ENCODE measurements at places on chromosomes 13 and 19.

DNA sequence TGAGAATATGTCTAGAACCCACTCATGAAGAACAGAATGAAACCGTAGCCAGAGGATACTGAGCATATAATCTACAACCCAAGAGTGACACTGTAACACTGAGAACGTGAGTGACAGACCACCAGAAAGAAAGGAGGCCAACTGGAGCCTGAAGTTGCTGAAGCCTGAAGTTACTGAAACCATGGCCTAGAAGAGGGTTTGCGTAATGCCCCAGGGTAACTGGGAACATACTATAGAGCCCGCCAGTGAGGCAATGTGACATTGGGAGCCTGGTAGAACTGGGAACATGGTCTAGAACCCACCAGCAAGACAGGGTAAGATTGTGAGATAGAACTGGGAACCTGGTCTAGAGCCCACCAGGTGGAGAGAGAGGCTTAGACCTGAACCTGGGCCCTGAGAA lies 15.5 kb upstream of the TNFSF14 start:
- DNase-seq: no peak

GRCh38 chr19:35451338-35452096 lies 3.5 kb downstream of the FFAR2 start:
- no peak for DNase-seq

- no peak for DNase-seq
These were observed 178.5 kb downstream of the USP12 start for GRCh38 chr13:26992951-26993719.

GRCh38 chr13:76635232-76636230 lies 250.7 kb downstream of the KCTD12 start:
- DNase-seq: no peak

DNA sequence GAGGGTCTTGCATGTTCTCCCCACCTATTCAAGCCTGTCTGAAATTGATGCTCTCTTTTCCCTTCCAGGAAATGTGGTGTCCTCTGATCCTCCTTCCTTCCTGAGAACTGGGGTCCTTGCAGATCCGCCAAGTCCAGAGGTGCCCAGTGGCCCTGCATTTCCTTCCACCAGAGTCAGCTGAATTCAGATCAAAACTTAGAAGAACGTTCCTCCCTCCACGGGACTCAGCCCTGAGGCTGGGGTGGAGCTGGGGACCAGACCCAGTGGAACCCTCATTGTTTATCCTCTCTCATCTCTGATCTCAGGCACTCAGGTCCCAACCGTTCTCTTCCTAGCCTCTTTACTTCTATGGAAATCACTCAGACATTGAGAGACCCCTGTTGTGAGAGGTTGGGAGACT lies 477.3 kb downstream of the TSHZ3 start:
- no peak for DNase-seq

DNA sequence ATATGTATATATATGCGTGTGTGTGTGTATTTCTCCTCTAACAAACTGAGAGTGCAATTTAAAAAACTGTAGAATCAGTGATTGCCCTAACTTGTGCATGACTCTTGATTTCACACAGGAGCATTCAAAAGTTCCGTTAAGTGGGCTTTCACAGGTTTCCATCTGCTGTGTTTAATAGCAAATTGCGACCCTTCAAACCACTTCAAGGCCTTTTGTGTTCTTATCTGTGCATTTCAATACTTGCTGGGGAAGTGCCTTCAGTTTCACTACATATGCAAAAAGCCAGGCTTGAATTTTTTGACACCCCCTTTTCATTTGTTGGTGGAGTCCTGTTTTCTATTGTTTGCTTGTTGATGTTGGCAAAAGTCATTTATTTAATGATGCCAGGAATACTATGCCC lies 158.0 kb downstream of the TM9SF2 start:
- DNase-seq: no peak

DNA sequence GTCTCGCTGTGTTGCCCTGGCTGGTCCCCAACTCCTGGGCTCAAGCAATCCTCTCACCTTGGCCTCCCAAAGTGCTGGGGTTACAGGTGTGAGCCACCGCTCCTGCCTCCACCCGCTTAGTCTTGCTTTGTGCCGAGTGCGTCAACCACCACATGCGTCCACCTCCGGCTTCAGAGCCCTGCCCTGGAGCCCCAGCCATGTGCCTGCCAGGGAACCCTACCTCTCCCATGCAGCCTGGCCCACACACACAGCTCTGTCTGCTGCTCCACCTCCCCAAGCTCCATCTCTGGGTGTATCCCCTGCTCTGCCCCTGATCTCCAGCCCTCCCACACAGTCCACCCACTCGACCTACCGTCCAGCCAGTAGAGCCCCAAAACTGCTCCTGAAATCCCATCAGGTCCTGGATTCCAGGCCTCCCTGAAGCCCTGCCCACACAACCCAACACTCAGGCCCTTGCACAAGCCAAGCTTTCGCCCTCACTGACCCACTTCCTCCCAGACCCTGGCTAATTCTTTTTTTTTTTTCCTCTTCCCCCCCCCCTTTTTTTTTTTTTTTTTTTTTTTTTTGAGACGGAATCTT lies 9.6 kb downstream of the CYP2F1 start:
- DNase-seq: no peak

GRCh38 chr19:16660763-16661479 lies at the start of gene TMEM38A:
Gene TMEM38A, plus strand, starts transcription at chr19:16661139. Its CDS starts 79 bp downstream, at chr19:16661218.
- peak; percentile 67 for DNase-seq

DNA sequence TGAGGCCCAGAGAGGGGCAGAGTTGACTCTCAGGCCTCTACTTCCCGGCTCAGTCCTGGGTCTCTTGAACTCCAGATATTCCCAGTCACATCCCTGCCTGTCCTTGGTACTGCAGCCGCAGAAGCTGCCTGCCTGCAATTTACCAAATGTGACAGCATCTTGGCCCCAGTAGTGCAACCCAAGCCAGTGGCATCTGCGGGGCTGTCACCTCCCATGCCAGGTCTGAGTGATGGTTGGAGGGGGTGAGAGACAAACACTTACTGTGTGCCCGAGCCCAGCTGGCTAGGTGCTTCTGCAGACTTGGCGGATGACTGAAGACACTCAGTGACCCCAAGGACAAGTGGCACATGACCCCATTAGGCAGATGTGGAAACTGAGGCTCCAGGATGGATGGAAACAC lies 18.4 kb downstream of the ZNRF4 start:
- DNase-seq: no peak

GRCh38 chr19:21028969-21029268 lies 8.5 kb downstream of the ZNF430 start:
- DNase-seq: no peak

DNA sequence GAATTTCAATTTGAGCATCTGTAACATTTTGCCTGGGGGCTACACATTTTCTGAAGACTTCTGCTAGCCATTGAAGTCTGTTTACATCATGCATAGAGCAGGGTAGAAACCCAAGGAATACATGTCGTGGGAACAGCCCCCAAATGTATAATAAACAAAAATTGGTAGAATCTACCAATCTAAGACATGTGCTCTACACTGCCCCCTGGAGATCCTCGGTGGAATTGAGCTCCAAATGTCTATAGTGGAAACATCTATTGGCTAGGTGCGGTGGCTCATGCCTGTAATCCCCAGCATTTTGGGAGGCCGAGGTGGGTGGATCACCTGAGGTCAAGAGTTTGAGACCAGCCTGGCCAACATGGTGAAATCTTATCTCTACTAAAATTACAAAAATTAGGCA lies 57.3 kb downstream of the MBD3L2B start:
- peak; percentile 24 for DNase-seq

- DNase-seq: no peak
These were observed 74.4 kb downstream of the DPF1 start for GRCh38 chr19:38149661-38150061.

DNA sequence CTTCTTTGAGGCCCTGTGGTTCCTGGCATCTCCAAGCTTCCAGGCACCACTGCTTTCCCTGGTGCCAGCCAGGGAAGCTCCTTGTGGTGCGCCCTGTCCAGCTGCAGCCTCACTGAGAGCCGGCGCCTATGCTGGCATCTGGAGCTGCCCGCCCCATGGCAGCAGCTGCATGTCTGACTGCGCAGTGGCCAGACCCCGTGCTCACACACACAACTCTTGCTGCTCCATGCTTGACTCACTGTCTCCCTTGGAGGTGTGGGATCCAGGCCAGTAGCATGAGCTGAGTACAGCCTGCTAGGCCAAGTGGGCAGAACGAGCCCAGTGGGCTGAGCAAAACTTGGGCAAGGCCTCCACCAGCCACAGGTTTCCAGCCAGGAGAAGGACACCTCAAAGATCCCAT lies 11.5 kb upstream of the SUPT20H start:
- DNase-seq: no peak

DNA sequence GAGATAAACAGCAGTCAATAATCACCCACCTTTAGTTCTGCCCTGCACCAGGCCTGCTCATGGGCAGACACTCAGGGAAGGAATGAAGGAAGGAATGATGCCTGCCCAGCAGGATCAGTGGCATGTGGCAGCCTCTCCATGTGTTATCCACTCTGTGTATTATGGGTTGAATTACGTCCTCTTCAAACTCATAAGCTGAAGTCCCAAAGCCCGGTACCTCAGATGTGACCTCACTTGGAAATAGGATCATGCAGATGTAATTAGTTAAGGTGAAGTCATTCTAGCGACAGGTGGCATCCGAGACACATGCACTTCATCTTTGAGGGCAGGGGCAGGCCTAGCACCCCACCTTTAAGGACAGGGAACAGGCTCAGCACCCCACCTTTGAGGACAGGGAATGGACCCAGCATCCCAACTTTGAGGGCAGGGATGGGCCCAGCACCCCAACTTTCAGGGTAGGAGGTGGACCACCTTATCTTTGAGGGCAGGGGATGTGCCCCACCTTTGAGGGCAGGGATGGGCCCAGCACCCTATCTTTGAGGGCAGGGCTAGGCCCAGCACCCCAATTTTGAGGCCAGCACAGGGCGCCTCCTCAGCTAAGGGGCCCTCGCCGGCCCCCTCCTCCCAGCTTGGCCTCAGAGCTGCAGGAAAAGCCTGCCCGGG lies 127.6 kb downstream of the URI1 start:
- no peak for DNase-seq

- no peak for DNase-seq
These were observed at the start of gene SEMA6B for GRCh38 chr19:4559569-4559968. Gene SEMA6B, minus strand, starts transcription at chr19:4559684. Its CDS starts 1,227 bp downstream, at chr19:4558457.

DNA sequence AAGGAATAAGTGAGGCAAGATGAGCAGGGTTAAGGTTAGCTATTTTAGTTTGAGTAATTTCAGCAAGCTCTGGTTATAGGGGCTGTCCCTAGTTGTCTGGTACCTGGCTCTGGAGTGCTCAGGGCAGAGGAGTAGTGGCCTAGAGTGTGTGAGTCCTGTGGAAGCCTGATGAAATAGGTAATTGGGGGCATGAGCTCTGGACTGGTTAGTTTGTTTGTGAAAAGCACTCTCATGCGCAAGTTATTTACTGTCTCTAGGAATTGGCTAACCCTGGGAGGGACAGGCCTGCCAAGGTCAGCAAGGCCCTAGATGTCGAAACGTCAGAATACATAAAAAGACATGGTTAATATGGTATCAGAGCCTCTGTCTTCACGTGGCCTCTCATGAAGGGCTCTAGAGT lies 900.1 kb downstream of the PCDH17 start:
- DNase-seq: no peak

GRCh38 chr19:20273951-20274570 lies 107.0 kb downstream of the ZNF486 start:
- peak; percentile 31 for DNase-seq

DNA sequence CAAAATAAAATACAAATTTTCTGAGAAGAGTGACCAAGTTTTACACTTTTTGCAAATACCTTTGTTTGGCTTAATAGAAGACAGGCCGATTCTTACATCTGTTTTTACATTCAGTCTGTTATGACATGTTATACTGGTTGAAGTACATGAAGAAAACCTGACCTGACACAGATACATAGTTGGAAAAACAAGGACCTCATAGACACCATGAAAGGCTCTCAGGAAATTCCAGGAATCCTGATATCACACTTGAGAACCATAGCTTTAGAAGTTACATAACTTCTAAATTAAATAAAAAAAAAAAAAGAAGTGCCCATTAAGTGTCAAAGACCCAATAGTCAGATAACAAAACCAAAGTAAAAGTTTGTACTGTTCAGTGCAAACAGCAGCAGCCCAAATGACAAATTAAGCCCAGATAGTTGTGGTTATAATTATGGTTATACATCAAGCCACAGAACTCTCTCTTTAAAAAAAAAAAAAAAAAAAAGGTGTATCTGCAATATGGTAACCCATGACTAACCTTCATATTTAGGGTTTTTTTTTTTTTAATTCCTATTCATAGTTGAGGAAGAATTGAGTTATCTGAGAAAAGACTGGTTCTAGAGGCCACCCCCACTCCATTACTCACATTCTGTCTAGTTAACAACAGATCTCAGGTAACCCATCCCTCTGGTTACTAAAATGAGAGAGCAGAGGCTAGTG lies 19.8 kb downstream of the RBM26 start:
- DNase-seq: no peak

GRCh38 chr13:94702181-94703041 lies 9.9 kb downstream of the SOX21 start:
- DNase-seq: no peak

DNA sequence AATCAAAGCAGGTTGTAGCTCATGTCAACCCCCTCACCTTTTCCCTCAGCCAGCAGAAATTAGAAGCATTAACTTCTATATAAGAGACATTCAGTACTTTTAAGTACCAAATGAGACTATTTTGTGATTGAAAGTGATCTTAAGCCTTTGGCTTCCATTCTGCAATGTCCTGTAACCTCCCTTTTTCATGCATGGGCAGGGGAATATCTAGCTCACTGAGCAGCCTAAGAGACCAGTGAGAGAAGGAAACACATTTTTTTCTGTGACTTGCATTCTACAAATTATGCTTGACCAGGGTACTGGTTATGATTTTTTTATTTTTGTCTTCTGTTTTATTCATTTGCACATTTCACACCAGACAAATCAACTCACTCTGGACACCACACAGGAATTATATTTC lies 369.6 kb downstream of the KCTD12 start:
- no peak for DNase-seq

- no peak for DNase-seq
These were observed 13.8 kb downstream of the DDX39A start for GRCh38 chr19:14405380-14405757.

- DNase-seq: no peak
These were observed 359.2 kb upstream of the OBI1 start for GRCh38 chr13:79018166-79018565.

GRCh38 chr19:51001515-51001914 lies at the start of gene KLK8:
Gene KLK8, minus strand, starts transcription at chr19:51001604. Its CDS starts 437 bp downstream, at chr19:51001167.
- DNase-seq: no peak

DNA sequence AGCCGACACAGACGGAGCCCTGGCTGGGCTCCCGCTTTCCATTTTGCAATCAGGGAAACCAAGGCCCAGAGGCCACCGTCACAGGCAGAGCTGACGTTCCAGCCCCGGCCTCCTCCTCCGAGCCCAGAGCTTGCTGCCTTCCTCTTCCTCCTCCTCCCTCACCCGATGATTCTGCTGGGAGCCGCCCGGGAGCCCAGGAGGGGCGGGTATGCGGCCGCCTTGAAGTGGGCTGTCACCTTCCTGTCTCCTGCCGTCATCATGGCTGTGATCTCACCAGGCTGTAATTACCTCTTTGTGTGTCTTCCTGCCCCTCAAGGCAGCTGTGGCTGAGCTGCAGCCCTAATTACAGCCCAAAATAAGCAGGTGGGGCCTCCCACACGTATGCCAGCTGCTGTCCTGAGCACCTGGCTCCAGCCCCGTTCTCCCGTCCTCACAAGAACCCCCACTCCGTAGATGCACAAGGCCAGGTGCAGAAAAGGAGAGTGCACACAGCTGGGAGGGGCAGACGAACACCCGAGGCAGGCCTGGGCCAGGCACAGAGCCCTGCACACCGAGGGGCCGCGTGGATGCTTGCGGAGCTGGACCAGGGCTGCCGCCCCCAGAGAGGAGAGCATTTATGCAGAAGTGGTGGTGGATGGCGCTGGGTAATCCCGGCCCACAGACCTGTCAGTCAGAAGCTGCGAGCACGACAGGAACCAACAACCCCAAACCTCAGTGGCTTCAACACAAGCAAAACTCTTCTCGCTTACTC lies 4.0 kb downstream of the TPGS1 start:
- DNase-seq: peak; percentile 54

- DNase-seq: no peak
These were observed 90.6 kb downstream of the KL start for GRCh38 chr13:33106656-33107360.
